Ureter (tissue), 1 donor: ENCODE measurements at places on chromosomes 6 and 20. TPM values are rescaled to one million over a fixed set of nuclear protein-coding genes. Genes with fewer than 3 reads are reported as not detected.

GRCh38 chr20:44215125-44215524 is 4.6 kb upstream of the OSER1 start:
- DNase-seq: peak; percentile 69

JAG1 gene
- total RNA-seq: 161 TPM

DNA sequence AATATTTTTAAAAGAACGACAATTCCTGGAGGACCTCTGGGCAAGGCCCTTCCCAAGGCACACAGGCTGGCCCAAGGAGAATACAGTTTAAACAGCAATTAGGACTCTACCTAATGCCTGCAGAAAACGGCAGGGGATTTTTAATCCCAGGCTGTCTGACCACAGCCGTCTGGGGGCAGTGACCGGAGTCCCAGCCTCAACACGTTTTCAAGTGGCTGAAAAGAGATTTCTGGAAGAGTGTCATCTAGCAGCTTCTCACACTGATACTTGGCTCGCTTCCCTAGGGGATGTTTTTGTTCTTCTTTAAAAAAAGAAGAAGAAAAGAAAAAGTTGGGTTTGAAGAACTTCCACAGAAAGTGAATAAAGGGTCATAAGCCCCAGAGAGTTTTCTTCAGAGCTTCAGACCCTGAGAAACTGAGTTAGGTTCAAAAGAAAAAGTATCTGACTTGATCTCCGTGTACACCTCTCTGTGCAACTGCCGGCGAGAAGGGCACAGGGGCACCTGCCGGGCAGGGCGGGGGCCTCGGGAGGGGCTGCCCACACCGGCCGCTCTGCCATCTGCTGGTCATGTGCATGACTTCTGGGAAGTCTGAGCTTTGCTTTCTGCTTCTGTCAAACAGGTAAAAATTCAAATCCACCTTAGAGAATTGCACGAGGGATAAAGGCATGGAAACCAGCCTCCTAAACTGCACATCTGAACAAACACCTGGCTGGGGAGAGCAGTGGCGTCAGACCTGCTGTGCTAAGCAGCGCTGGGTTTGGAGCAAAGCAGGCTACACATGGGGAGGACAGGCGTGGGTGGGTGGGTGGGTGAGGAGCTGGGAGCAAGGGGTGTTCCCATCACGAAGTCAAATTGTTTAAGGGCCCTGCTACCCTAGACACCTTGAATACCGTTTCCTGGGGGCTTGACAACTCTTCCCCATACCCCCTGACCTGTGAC is 33.0 kb downstream of the RRBP1 start:
- DNase-seq: no peak

- no peak for DNase-seq
Measured at GRCh38 chr6:818196-818595, 125.3 kb upstream of the EXOC2 start.

DNA sequence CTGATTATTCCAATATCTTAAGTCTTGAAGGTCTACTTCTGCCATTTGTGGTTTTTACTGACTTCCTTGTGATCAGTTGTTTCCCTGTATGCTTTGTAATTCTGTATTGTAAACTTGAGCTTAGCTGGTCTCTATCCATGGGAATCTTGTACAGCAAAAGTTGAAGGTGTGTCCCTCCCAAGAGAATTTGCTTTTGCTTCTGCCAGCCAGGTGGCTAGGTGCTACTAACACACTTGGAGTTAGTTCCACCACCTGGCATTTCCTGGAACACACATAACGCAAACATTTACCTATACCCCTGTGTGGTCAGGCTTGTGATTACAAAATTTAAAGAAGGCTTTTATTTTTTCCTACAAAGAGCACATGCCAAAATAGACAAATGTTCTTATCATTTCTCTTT is 141.2 kb downstream of the GRM4 start:
- no peak for DNase-seq

EFCAB8 gene
- 1.0 TPM for total RNA-seq

DNA sequence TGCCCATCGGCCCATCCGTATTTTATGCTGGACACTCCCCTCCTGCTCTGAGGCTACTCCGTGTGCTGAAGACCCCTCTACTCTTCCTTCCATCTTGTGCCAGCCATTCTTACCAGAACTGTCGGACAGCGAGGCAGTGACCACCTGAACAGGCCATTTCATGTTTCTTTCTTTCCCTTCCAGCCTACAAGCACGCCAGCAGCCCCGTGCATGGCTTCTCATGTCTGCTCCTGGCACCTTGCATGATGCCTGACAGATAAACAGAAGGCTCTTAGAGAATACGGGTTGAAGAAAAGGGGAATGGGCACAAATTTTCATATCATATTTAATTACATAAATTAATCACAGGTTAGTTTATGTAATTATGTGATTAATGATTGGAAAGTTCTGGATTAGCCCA is 95.7 kb downstream of the ARID1B start:
- no peak for DNase-seq

DNA sequence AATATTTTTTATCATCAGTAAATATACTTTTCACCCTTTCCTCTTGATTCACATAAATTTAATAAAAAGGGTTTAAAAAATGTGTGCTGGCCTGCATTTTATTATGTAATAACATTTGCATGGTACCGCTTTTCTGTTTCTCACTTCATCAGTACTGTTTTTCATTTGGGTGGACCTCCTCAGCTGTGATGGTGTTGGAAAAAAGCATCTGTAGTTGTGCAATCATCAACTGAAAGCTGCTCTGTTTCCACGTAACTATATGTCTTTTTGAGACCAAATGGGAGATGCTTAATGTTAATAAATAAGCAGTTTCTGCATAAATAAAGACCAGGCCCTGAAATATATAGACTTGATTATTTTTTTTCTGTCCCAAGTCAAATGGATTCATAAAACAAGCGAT is 31.6 kb upstream of the CENPW start:
- no peak for DNase-seq

C6orf141 gene
- 1.6 TPM for total RNA-seq

- no peak for DNase-seq
Measured at GRCh38 chr6:45990162-45990561, 25.5 kb downstream of the CLIC5 start.

GRCh38 chr6:32087574-32088486 is 21.3 kb downstream of the TNXB start:
- peak; percentile 87 for DNase-seq
